ENCODE measurements at places on chromosomes 7 and 10. TPM values are rescaled to one million over a fixed set of nuclear protein-coding genes. Genes with fewer than 3 reads are reported as not detected.
A peak's percentile ranks its signal among the peaks of the same experiment; 100 is the strongest.

Gene ANAPC16
- total RNA-seq = 105 TPM

Gene OR2A25
- not detected for total RNA-seq

DNA sequence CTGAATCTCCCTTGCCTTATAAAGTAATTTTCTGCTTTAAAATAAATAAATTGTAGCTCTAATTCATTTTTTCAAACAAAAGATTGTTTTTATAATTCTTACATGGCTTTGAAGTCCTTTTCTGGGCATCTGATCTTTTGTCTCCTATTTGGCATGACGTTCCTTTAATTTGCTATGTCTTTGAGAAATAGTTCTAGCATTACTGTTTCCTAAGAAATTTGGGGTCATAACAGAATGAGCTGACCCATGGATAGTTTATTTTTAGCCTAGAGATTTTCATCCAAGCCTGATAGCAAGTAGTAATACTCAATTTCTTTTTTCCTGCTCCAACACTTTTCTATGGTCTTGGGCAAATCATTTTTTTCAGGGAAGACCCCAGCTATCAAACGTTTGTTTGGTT lies 31.4 kb downstream of the CCDC71L start:
- no peak for DNase-seq

- DNase-seq = no peak
Measured at GRCh38 chr10:93945819-93946218, 47.9 kb upstream of the PLCE1 start.

GRCh38 chr7:48285373-48285772 lies 114.1 kb downstream of the ABCA13 start:
- no peak for DNase-seq

DNA sequence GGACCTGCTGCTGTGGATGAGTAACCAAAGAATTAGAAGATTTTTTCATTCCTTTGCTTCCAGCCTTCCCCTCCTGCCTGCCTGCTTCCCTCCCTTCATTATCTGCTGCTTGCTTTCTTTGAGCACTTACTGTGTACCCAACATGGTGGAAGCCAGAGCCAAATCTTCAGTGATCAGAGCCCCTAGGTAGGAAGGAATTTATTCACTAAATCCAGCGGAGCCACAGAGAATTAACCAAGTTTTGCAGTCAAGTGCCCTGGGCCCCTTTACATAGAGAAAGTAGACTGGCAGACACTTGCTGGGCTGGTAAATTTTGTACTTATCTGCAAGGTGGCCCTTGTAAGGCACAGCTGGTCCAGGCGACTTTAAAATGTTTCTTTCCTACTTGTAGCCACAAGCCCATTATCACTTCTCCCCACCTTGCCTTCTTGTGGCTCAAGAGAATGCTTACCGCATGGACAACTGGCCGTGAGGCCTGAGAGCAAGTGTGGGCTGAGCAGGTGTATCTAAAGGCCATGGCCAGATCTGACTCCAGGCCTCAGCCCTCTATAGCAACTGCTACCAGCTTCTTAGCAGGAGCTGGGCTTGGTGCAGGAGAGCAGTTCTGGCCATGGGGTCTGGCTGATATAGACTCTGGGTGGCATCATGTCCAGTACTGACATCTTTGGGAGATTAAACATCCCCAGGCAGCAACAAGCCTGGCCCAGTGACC lies 11.1 kb downstream of the UNC5B start:
- no peak for DNase-seq

DNA sequence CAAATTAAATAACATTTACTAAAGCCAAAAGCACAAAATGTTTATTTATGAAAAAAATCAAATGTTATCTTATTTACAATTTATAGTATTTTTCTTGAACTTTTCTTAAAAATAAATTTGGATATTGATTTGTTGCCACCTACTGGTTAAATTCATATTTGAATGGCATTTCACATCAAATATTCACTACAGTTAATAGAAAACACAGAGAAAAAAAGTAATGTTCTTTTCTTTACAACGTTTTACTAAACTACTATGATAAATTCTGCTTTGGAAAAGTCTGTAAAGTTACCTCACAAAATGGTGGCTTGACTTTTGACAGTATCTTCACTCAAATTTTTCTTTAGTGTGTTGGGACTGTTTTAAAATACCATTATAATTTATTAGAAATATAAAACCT lies 52.7 kb downstream of the SRPK2 start:
- DNase-seq = no peak

DNA sequence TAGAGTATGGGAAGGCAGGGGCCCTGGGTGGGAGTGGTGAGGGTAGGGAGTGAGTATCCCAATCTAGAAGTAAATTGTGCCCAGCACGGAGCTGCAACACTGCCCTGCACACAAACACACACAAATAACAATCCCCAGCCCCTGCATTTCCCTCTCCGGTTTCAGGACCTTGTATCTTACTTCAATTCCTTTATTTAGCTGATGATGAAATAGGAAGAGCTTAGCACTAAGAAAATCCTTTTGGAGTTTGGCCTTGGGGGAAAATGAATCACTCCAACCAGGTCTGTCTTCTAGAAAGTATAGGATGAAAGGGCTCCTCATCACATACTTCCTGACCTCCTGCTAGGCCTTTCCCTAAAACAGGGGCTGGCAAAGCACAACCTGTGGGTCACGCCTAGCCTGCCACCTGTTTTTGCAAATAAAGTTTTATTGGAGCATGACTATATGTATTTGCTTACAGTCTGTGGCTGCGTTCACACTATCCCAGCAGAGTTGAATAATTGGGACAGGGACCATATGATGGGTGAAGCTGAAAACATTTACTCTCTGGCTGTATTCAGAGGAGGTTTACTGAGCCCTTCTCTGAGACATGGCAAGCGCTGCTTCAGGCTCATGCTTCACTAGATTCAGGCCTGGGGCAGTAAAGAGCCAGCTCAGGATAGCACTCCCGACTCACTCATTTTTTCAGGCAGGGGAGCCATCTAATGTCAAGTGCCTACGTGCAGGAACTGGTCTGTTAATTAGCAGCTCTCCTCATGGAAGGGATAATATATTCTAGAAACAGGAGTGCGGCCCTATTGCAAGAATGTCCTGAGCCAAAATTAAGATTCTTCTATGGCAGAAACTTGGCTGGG lies 111.0 kb downstream of the EGFR start:
- peak; percentile 48 for DNase-seq

GRCh38 chr10:49284356-49284755 lies 14.6 kb upstream of the C10orf71 start:
- no peak for DNase-seq

DNA sequence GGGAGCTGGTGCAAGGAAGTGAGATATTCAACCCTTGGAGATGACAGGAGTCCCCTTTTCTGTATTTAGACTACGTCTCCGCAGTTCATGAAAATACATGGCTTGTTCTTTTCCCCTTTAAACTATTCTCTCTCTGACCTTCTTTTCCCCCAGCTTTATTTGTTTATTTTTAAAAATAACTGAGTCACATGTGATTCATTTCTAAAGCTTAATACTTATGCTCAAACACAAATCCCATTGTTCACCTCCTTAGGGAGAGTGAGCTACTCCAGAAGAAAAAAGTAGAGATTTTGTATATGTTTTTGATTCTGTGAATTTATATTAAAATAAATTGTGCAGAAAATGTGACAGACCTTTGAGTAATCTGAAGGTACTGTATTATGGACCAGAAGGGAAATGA lies 35.9 kb upstream of the FZD1 start:
- no peak for DNase-seq

DNA sequence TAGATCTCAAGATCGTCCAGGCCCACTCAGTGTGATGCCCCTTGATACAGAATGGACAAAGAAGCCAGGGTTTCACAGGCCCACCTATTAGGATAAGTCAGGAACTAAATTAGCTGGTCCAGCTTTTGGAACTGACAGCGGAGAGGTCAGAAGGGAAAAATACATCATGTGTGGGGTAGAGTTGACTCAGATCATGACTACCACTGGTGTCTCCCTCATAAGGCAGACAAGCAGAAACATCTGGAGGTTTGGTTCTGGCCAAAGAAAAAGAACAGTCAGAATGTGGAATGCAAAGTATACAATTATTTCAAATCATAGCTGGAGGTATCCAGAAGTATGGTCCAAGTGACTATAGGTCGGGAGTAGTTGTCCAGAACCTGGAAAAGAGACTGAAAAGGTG lies 621.1 kb upstream of the CELF2 start:
- no peak for DNase-seq

DNA sequence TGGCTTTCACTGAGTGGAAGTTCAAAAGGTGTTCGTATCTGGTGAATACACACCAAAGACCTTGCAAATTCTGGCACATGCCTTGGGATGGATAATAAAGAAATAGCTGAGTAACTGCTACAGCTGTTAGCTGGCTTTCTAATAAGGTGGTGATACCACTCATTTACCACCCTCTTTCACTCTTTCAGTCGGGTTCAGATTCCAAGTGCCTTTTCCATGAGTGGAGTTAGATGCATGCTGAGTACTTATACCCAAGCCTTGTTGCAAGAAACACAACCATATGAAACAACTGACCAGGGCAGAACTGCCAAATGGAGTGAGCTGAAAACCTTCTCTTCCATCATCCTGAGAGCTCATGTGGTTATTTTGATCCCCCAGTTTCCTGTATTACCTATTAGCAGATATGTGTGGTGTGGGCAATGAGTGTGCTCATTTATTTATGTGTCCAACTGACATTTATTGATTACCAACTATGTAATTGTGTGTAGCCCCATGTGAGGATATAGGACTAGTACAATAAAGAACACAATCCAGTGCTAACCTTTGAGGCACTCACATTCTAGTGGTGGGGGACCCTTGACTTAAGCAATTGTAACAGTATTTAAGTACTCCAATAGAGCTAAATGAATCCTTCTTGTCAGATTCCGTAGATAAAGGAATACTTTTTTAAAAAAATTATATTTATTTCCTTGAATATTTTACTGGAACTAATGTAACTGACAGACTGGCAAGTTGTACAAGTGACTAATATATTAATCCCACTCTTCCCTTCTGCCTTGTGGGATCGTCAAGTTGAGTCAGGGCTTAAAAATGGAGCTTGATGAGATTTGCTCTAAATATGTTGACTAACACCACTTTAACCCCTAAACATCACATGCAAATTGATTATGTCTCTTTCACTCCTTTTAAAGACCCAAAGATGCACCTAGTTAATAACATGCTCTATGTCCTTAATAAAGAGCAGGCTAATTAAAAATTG lies 124.7 kb downstream of the ARID5B start:
- no peak for DNase-seq

GRCh38 chr10:62638062-62638477 lies 166.4 kb upstream of the ADO start:
- no peak for DNase-seq

GRCh38 chr10:56317603-56318002 lies 43.5 kb downstream of the ZWINT start:
- DNase-seq = no peak

DNA sequence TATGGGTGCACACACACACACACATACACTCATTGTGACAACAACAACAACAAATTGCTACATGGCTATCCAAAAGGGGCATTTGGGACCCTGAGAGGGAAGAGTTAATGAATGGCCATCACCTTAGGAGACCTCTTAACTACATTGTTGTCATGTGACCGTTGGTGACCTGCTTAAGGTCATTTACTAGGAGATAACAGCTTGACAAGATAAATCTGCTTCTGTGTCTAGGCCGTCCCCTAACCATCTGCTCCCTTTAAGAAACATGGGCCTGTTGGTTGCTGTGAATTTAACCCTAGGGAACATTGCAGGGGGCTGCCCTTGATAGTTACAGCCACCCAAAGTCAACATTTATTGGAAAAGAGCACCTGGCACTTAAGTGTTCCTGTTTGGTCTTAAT lies 29.7 kb downstream of the C1QL3 start:
- DNase-seq = no peak

GRCh38 chr7:124364283-124364682 lies 331.4 kb upstream of the TMEM229A start:
- DNase-seq = no peak

- no peak for DNase-seq
Measured at GRCh38 chr7:141455723-141456122, 95.5 kb upstream of the AGK start.

Measured in kidney epithelial cell (primary cell).